ENCODE measurements at places on chromosomes 3 and 15.

GRCh38 chr3:29319262-29319661 lies 38.4 kb downstream of the RBMS3 start:
- DNase-seq, result no peak

DNA sequence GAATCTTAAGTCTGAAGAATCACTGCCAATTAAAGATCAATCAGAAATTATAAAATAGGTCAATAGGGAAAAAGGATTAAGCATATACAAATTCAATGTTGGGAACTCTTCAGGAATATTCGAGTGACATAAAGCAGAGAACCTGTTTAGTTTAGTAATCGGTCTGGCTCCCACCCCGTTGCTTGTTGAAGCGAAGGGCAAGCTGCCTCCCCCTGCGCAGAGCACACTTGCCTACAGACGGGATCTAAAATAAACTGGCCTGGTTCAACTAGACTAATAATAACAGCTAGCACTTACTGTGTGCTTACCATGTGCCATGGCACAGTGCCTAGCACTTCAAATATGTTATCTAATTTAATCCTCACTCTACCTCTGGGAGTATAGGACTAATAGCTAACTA lies 8.6 kb downstream of the SEMA6D start:
- DNase-seq, result no peak

- DNase-seq, result no peak
Measured at GRCh38 chr3:31817411-31817966, 163.6 kb downstream of the OSBPL10 start.

- no peak for DNase-seq
Measured at GRCh38 chr3:45409921-45410320, 21.5 kb downstream of the LARS2 start.

All from stimulated activated naive CD4-positive, alpha-beta T cell treated with Interleukin-2 at 50 U/mL for 16 hours (primary cell).